NCI-H187 treated with DMSO at 0.1 percent for 48 hours (cell line): ENCODE measurements at places on chromosomes 13 and 19.

DNA sequence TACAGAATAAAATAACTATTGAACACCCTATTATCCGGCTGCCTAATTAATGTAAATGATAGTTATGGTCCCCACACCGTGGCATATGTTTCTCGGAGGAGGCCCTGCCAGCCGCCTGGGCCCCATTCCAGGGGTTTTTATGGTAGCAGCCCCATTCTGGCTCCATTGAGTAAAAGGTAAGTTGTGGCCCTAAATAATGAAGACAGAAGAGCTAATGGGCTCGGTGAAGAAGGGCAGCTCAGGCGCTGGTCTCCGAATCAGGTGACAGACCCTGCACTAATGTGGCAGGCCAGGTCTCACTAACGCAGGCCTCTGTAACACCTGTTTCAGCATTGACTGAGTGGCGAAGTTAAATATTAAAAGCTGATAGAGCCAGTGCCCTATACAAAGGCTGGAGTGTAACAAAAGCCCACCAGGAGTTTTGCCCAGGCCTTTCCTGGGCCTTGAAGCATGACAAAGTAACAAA is 19.1 kb downstream of the POP4 start:
- no peak for DNase-seq

GRCh38 chr13:37868691-37869505 is 674 bp downstream of the TRPC4 start:
- no peak for DNase-seq

DNA sequence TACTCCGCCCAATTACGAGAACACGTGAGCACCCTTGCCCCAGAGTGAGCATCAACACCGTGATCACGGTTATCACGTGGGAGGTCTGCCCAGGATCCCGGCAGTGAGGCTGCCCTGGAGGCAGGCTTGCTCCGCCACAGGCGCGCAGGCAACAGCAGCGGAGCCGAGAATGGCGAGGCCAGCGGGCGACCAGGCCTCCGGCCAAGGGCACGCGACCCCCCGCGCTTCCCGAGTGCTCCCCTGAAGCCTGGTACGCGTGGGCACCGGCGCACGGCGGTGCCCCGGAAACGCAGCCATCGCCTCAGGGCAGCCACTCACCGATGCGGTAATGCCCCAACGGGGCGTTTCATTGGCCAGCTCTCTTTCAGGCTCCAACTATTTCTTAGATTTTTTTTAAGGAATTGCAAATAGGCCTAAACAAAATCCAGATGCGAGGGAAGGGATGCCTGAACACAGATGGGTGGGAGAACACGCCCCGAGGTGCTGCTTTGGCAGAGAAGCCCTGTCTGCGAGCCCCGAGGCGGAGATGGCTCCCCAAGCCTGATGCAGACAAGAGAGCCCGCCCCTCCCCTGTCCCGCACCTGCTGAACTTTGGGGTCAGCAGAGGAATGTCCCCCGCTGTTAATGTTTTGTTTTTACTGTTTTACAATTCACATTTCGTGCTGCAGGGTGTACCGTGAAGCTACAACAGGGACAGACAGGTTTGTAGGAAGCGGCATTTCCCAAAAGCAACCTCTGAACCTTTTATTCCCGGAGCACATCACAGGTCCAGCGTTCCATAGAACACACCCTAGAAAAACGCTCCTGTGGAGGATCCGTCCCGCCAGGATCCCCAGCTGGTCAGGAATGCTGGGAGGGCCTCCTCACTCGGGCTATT is 132.7 kb downstream of the ZDHHC20 start:
- DNase-seq = no peak

DNA sequence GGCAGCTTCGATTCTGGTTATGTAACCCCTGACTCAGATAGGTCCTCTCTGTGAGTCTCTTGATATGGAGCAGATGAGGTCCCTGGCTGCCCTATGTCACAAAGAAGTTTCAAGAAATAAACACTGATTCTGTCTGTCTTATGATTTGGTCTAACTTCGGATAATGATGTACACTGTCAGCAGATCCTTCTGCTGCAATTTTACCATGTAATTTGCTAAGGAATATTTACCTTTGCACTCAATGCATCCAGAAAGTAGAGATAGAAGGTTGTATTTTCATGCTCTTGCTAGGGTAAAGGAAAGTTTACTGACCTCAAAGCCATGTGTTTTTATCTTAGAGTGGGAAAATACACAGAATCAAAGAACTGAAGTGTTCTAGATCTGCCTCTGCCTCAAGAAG is 98.2 kb downstream of the KLF5 start:
- no peak for DNase-seq

DNA sequence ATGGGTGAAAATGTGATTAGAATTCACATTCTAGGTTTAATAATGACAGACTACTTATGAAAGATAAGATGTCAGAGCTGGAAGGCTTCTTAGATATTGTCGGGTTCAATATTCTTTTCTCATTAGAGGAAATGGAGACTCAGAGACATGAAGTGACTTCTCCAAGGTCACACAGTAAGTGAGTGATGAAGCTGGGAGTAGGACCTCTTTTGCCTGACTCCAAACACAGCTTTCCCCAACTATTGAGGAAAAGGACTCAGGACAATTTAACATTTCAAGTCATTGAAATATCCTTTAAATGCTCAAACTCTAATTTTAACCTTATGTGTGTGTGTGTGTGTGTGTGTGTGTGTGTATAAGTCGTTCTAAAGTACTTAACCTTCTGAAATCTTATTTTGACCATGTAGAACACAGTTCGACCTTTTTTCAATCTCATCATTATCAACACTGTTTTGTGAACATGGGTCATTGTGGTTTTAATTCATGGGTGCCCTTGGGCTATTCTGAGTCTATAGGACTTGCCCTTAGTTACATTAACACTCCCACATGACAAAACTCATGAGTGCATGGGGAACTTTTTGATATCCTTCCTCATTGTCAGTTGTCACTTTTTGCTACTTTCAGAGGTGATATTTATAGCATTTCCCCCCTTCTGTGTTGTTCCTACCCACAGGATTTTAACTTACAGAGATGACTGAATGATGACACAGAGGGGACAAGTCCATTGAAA is 53.0 kb downstream of the LRCH1 start:
- DNase-seq = no peak

GRCh38 chr19:13160557-13160956 is 10.3 kb downstream of the IER2 start:
- DNase-seq = no peak

DNA sequence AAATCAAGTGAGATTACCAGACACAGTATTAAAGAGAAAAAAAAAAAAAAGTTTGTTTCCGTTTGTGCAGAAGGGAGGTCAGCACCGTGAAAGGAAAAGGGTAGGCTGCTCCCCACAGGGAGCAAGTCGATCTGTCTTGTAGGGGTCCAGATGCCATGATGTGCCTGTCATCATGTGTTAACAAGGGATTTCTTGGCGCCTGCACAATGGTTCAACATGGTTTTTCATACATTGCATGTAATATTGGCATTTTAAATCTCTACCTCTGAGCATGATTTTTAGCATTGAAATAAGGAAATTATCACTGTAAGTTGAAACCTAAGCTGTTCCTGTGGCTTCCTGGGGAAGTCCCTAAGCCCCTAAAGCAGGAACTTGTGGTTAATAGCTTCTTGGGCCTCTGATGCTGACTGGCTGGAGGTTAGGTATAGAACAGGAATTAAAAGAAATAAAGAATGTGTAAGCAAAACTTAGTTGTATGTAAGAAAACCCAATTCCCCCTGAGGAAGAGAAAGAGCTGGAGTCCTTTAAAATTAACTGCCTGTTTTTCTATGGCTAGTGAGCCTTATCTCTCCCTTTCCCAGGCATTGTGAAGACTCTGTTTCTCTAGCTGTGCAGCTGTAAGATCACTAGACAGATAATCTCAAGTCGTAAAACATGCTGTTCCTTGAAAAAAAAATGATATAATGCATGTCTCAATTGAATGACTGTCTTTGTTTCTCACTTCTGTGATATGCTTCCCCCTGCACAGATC is 7.4 kb upstream of the FCGBP start:
- no peak for DNase-seq

DNA sequence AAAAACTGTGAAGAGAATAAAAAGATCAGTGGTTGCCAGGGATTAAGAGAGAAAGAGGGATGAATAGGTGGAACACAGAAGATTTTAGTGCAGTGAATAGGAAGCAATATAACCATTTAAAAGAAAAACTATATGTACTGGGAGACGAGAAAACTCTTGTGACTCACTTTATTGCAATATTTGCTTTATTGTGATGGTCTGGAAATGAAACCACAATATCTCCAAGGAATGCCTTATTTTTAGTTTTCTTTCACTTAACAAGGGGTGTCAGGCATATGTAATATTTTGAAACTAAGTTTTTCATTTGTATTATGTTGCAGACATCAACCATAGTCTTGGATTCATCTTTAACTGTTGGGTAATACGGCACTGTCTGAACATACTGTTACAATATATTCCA is 1308.2 kb downstream of the PCDH9 start:
- DNase-seq = no peak

GRCh38 chr19:1471515-1472160 is 7.4 kb downstream of the C19orf25 start:
- no peak for DNase-seq

GRCh38 chr13:59086147-59086546 is 1077.6 kb downstream of the DIAPH3 start:
- no peak for DNase-seq
